ENCODE measurements at places on chromosomes 2 and 18.

DNA sequence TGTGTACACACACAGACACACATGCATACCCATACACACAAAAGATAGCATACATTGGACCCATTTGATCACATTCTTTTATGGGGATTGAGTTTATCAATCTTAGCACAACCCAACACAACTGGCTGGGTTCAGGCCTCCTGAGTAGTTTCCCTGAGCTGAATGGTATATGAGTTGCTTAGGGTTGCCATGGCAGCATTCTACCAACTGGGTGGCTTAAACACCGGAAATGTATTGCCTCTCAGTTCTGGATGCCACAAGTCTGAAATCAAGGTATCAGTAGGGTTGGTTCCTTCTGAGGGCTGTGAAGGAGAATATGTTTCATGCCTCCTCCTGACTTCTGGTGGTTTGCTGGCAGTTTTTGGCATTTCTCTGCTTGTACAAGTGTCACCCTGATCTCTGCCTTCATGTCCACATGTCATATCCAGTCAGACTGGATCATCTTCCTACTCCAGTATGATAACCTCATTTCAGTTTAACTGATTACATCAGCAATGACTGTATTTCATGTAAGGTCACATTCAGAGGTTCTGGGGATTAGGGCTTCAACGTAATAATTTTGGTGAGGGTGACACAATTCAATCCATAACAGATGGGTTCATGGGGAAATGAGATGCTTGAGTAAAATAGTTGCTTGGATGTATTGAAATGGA, 212.7 kb downstream of the KCNE4 start:
- DNase-seq: no peak

- DNase-seq: no peak
These were observed 28.6 kb downstream of the PPP1R1C start for GRCh38 chr2:182014284-182014683.

- DNase-seq: no peak
These were observed 85.6 kb downstream of the ZNF804A start for GRCh38 chr2:184683911-184684310.

DNA sequence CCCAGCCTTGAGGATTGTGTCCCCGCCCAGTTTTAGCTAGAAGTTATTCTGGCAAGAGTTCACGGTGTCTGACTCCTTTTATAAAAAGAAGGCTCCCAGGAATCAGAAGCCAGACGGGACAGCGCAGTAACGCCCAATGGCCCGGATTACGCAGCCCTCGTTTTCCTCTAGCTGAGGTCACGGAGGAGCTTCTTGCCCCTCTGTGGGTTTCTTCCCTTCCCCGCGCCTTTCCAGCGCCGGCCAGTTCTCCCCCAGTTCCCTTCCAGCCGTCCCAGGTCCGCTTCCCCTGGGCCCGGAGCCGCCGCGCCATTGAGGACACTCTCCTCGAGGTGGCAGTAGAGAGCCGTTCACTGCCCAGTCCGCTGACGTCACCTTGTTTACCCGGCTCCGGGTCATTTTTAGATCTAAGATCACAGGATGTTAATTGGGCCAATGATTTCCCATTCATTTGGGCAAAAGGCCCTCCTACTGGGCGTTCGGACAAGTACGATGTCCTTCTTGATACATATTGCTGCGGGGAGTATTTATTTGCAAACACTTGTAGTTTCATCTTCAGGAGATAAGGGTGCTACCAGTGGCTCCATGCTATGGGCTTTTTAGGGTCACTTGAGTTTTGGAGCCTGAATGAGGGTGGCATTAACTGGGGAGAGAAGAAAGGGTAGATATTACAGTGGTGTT, 81.5 kb upstream of the PPM1B start:
- peak; percentile 58 for DNase-seq

- peak; percentile 17 for DNase-seq
These were observed 10.7 kb upstream of the HNRNPA3 start for GRCh38 chr2:177201919-177202346.

GRCh38 chr2:4868466-4868865, 823.7 kb upstream of the SOX11 start:
- DNase-seq: no peak

DNA sequence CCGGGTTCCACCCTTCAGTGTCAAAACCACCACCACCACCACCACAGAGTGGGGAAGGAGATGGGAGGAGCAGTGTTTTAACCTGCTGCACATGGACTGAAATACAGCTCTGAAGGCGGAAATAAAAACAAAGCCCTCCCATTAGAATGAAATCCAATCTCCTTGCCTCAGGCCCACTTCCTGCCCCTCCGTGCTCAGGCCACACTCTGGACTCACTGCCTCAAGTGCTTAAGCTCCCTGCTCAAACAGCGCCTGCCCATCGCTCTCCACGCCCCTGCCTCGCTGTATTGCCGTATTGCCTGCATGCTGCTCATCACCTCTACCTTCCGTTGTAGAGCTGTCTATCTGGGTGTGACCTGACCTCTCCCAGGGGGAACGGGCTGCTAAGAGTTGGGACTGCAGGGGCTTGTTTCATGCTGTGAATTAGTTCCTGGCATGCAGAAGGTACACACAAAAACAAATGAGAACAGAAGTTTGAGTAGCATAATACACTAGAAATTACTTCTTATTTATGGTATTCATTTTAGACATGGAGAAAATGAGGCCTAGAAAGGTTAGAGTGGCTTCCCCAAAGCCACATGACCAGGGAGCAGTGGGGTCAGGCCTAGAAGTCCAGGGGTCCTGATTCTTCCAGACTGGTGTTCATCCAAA, 31.6 kb upstream of the NEB start:
- DNase-seq: no peak

- DNase-seq: no peak
These were observed 167.4 kb upstream of the RAB6C start for GRCh38 chr2:129812071-129812470.

DNA sequence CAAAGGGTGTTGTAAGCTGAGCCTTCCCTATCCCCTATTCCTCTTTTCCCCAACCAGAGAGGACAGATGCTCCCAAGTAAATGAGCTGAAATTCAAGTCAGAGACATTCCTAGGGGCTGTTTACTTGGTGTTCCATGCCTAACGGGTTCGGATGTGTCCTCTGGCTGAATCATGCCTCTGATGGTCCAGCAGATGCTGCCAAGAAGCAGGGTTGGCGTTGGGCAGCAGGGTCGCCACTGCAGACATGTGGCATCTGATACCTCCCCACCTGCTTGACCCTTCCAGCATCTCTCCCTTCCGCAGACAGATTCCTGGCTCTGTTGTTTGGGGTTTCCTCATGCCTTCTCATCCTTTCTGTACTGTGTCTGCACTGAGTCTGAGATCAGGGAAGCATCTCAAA, 108.3 kb downstream of the HNRNPLL start:
- DNase-seq: no peak

DNA sequence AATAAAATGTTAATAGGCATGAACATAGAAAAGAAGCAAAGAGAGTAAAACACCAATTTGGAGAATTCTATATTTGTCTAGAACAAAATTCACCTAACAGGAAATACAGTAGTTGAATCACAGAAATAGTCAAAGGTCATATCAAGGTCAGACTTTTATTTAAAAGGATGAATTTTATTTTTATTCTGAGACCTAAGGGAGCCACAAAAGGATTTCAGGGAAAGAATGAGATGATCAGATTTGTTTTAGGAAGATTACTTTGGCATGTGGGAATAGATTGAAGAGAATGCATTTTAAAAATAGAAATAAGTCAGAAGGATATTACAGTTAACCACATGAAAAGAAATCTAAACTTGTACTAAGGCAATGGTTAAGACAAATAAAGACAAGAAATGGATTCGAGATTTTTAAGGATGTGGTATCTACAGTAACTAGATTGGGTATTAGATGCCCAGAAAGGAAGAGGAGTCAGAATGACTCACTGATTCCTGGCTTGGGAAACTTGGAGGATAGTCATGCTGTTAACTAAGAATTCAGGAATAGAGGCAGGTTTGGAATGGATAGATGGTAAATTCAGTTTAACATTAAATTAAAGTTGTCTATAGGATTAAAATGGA, 56.0 kb downstream of the METTL4 start:
- DNase-seq: no peak

DNA sequence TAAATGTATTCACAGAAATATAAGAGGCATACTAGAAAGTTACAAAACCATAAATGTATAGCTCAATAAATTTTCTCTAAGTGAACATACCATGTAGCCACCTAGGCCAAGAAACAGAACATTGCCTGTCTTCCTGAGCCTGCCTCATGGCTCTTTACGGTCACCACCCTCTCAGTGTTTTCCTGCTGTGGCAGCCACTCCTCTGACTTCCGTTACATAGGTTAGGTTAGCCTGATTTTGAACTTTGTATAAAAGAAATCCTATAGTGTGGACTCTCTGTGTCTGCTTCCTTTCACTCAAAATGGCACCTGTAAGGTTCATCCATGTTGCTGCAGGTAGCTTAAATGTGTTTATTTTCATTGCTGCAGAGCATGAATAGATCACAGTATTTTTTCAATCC, 11.6 kb upstream of the ST3GAL5 start:
- no peak for DNase-seq

GRCh38 chr18:13179566-13180113, 38.9 kb upstream of the LDLRAD4 start:
- DNase-seq: no peak

DNA sequence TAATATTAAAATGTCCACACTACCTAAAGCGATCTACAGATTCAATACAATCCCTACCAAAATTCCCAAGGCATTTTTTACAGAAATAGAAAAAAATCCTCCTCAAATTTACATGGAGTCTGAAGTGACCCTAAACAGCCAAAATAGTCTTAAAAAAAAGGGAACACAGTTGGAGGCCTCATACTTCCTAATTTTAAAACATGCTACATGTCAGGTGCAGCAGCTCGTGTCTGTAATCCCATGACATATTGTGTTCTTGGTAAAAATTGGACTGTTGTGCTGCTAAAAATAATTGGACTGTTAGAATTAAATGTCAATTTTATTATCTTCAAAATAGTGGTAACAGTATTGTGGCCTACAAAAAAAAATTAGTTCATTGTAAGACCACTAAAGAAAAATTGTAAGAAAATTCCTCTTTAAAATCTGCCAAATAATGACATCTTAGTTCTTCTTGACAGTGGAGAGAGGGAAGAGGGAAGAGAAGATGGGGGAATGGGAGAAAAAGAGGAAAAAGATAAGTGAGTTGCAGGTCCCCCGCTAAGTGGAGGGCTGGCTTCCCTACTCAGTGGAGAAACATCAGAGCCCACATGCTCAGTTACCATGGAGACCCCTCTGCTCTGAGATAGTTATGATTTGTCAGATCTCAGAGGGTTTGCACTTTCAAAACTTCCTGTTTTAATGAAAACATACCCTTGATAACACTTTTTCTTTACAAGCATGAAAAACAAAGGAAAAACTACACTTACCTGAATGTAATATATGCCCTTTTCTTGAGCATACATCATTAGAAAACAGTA, 46.5 kb downstream of the UNC50 start:
- no peak for DNase-seq

GRCh38 chr2:157903151-157903550, 27.0 kb upstream of the ACVR1 start:
- DNase-seq: no peak

DNA sequence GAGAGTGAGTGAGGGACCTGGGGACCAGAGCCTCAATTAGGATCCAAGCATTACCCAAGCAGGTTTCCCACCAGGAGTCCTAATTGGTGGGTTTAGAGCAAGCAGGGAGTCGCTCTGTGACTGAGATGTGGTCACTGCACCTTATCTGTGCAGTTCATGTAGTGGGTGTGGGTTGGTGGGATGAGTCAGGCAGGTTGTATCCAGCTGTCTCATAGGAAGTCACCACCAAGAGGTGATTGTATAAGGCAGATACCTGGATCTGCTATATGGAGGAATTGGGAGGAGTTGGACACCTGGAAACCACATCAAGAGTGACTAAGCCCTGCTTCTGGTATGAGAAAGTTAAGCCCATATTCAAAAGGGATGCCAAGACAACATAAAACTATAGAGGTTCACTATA, 106.8 kb downstream of the ARHGAP28 start:
- DNase-seq: no peak

DNA sequence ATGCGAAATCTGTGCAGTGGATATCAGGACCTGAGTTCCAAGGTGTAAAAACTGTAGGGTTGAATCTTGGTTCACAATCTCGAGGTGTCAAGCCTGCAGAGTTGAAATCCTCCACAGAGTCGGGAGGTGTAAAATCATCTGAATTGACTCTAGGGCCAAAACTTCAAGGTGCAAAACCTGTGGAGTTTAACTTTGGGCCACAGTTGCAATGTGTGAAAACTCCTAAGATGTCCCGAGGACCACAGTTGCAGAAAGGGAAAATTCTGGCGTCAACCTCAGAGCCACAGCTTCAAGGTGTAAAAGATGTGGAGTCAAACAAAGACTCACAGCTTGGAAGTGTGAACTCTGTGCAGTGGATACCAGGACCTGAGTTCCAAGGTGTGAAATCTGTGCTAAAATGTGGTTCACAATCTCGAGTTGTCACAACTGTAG, 9.8 kb upstream of the ZNF512 start:
- DNase-seq: no peak

DNA sequence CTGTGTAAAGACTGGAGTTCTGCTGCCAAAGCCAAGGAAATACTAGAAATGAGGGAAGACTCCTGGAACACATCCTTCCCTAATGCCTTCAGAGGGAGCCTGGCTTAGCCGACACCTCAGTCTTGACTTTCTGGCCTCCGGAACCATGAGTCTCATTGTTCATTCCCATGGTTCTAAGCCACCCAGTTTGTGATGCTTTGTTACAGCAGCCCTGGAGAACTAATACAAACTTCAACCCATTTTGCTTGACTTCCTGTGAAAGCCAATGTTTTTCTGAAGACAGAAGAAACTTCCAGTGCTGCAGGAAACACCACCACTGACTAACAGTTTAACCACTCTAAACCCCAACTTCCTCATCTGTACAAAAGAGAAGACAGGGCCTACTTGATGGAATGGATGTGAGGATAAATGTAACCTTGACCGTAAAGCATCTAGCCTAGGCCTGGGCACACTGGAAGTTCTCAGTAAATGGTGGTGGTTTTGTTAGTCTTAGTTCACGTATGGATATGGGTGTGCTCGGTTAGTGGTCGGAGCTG, 85.9 kb upstream of the RFX8 start:
- no peak for DNase-seq

GRCh38 chr18:79343567-79344207, 52.0 kb upstream of the NFATC1 start:
- DNase-seq: no peak

GRCh38 chr2:28610583-28611201, 114.8 kb downstream of the PLB1 start:
- DNase-seq: no peak

DNA sequence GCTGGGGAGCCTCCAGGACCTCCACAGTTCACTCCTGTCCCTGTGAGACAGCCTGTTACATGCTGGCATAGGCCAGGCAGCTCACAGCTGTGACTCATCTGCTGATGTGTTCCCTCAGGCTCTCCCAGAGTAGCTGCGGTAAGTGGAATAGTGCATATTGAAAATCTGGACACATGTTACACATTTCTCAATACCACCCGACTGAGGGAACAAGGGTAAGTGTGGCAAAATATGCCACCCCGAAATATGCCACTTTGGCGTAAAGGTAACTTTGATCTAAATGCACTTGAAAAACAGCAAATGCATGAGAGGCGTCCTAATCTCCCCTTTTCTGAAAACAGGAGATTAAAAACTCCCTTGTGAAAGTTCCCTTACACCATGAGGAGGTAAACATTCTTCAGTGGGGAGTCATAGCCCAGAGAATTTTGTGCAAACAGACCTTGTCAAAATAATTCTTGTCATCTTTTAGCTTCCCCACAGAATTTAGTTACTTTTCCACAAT, 557.9 kb downstream of the CCDC85A start:
- no peak for DNase-seq
